ENCODE measurements at places on chromosomes 6 and 20.

DNA sequence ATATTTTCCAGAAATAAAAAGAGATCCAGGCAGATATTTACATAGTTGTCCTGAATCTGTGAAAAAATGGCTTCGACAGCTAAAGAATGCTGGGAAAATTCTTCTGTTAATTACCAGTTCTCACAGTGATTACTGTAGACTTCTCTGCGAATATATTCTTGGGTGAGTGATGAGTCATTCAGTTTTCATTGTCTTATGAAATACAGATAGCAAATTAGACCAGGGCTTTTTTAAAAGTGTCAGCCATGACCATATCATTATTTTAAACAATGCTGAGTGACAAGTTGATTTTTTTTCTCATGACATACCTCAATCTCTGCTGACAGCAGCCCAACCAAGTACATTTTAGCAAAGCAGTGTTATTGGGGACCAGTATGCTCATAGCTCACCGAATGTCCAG, 32.8 kb downstream of the TSPYL4 start:
- DNase-seq = no peak

- peak; percentile 71 for DNase-seq
These were observed 111.2 kb upstream of the MMS22L start for GRCh38 chr6:97394160-97394748.

DNA sequence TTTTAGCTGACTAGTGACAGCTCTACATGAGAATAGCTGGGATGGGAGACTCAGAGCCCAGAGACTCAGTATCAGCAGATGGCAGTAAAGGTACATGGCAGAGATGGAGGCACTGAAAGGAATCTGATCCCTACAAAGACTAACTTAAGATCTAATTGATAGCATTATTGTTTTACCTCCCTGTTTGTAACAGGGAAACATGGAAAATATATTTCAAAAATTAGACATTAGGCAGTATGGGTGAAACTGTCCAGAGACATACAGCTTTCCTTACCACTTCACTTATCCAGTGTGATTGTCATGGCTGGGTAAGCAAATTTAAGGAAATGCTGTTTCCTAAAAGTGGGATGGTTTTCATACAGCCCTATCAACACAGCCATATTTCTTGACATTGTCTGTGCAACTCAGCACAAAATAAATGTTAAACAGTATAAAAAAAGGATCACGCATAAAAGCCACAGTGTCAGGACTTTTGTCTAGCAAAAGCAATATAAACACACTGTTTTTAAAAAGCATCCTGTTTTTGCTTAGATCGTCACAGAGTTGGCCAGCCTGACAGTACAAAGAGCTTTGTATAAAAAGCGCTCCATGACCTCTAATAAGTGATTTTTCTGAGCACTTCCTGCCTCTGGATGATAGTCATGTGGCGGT, 376.9 kb downstream of the PHF3 start:
- DNase-seq = peak; percentile 64

DNA sequence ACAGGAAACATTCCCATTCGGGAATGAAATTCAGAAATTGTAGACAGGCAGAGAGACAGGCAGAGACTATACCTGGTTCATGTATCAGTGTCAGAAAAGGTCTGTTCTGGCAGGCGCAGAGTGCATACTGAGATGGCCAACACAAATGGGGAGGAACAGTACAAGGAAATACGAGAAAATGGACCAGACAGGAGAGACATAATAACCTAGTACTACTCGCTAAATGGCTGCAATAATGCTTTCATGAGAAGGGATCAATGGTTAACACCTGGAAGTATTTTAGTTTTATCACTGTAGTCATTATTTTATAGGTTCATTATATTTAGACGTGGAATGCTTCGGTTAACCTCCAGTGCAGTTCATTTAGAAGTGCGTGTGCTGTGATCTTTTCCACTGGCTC, 58.9 kb downstream of the CD83 start:
- DNase-seq = no peak

All from Caco-2 (cell line).